ENCODE measurements at places on chromosomes 2 and 18. TPM values are rescaled to one million over a fixed set of nuclear protein-coding genes. Genes with fewer than 3 reads are reported as not detected.
A peak's percentile ranks its signal among the peaks of the same experiment; 100 is the strongest.

- peak; percentile 88 for DNase-seq
Observed at GRCh38 chr2:206915121-206915520, 24.2 kb upstream of the CPO start.

Gene C2orf72
- 0.13 TPM for total RNA-seq

Gene LYPD6B
- total RNA-seq = 14.6 TPM

GRCh38 chr2:132559326-132559725, 110.7 kb downstream of the LYPD1 start:
- no peak for DNase-seq

DNA sequence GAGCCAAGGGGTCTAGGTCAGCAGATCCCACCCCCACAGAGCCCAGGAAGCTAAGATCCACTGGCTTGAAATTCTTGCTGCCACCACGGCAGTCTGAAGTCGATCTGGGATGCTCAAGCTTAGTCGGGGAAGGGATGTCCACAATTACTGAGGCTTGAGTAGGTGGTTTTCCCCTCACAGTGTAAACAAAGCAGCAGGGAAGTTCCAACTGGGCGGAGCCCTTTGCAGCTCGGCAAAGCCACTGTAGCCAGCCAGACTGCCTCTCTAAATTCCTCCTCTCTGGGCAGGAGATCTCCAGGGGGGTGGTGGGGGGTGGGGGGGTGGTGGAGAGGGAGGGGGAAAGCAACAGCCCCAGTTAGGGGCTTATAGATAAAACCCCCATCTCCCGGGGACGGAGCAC, 419.5 kb downstream of the NUP35 start:
- no peak for DNase-seq

Gene ZNF892
- total RNA-seq = 4.6 TPM

Gene UGT1A1
- total RNA-seq = not detected

- peak; percentile 31 for DNase-seq
Observed at GRCh38 chr2:134762508-134762907, 43.7 kb upstream of the TMEM163 start.

Gene SMAD2
- total RNA-seq = 94.3 TPM

DNA sequence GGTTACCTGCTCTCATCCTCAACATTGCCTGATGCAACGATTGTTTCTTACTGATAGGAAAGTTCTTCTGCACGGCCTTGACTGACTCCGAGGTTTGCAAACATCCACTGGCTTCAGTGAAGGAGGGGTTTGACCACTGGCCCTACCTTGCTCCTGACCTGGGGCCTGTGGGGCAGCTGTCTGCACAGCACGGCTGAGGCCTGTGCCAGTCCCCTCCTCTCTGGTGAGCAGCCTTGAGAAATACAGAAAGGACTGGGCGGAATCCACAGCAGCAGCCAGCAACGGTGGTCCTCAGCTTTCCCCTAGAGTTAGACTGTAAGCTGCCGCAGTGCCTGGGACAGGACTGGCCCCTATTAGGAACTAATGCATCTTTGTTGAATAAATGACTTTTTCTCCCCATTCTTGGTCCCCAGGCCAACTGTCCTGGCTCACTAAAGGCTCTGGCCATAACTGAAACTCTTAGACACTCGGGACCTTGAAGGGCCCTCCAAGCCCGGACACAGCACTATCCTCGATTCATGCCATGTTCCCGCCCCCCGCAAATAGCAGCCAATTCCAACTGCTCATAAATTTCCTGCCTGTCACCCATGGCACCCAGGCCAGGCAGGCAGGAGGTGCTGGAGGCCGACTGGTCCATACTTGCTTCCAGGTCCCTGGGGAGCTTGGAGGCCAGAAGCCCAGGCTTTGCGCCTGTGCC, 26.7 kb downstream of the ATOH8 start:
- DNase-seq = no peak

Gene XIRP2
- total RNA-seq = 0.06 TPM

- DNase-seq = peak; percentile 44
Observed at GRCh38 chr18:74342416-74343043, 26.9 kb downstream of the C18orf63 start.

Gene GYPC
- total RNA-seq = 38.4 TPM

- DNase-seq = no peak
Observed at GRCh38 chr2:98730053-98730706, 752 bp downstream of the MGAT4A start.

- no peak for DNase-seq
Observed at GRCh38 chr18:42976869-42977590, 138.5 kb downstream of the RIT2 start.

Gene INHBB
- 0.46 TPM for total RNA-seq

Gene GATA6
- not detected for total RNA-seq

DNA sequence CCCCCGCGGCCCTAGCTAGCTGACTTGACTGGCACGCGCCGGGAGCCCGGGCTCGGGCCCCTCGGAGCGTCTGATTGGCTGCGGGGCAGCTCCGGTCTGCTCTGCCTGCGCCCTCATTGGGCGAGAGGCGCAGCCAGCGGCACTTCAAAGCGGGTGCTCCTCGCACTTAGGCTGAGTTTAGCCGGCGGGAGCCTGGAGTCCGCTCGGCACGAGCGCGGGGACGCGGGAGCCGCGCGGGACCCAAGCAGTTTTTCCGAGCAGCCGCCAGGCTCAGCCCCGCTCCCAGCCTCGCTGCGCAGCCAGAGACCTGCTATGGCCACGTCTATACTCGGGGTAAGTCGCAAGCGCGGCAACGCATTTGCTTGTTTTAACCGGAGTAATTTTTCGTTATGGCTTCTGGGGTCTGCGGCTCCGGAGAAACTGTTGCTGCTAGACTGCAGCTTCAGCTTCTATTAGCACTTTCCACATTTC, at the start of gene SP9:
Gene SP9 (plus strand): TSS at position 174 of the 471 bp plus-strand sequence. CDS start 139 bp downstream, at position 313.
- DNase-seq = peak; percentile 55

- DNase-seq = no peak
Observed at GRCh38 chr2:238260883-238261282, 21.0 kb upstream of the HES6 start.

Gene ABCG8
- total RNA-seq = not detected

DNA sequence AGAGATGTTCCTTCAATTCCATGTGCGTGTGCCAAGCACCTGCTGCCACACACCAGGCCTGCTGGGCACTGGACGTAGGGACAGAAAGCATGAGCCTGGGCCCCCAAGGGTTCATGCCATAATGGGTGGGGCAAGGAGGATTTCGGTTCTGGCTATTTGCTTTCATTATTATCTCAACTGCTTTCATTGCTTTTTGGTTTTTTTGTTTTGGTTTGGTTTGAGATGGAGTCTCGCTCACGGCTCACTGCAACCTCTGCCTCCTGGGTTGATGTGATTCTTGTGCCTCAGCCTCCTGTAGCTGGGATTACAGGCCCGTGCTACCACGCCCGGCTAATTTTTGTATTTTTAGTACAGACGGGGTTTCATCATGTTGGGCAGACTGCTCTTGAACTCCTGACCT, 57.2 kb downstream of the SF3B1 start:
- DNase-seq = no peak

DNA sequence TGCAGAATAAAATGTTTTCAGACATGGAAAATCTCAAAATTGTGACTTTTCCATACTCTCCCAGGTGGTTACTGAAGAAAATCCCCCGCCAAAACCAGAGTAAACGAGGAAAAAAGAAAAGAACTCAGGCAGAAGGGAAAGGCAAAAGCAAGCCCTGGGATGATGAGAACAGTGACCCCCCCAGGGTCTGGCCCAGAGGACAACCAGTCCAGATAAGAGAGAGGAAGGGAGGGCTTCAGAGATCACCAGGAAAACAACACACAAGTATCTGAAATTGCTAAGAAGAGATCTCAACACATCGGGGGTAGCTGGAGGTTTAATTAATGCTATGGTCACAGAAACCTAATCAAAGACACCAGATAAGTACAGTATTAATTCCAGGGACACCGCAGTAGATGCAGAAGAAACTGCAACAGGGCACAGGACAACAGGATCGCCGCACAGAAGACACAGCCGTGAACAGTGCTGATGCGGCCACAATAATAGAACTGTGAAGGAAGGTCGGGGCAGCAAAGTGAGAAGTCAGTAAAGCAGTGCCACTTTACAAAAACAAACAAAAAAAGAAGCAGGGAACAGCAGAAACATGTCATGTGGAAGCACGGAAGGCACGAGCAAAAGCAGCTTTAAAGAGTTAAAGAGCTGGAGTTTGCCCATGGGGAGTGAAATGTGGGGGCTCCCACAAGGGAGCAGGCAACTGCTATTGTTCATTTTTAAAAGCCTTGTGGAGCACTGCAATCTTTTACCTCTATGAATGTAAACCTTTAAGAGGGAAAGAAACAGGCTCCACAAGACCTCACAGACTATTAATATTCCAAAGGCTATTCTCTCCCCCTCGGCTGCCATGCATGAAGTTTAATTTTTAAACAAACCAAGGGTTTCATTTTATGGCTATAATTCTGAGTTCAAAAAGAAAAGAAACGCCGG, 28.4 kb downstream of the FAM168B start:
- no peak for DNase-seq

Gene CCDC85A
- total RNA-seq = 0.57 TPM

DNA sequence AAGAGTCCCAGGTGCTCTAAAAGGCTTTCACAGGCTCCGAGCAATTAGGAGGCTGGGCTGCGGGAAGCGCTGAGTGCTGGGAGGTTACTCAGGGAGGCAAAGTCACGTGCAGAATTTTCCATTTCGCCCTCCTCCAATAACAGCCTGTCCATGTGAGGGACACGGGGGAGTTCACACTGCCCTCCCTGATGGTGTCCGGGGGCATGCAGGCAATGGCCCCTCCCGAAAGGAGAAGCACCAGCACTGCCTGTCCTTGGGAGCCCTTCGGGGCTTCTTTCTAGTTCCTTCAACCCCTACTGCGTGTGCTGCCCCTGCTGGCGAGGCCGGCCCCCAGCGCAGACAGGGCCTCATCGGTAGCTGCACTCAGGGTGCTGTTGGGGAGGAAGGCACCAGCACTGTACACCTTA, 63.1 kb upstream of the HPCAL1 start:
- no peak for DNase-seq

Gene CD28
- 0.52 TPM for total RNA-seq

- DNase-seq = no peak
Observed at GRCh38 chr2:133266041-133266925, 302.0 kb downstream of the NCKAP5 start.

Gene SPP2
- total RNA-seq = not detected

DNA sequence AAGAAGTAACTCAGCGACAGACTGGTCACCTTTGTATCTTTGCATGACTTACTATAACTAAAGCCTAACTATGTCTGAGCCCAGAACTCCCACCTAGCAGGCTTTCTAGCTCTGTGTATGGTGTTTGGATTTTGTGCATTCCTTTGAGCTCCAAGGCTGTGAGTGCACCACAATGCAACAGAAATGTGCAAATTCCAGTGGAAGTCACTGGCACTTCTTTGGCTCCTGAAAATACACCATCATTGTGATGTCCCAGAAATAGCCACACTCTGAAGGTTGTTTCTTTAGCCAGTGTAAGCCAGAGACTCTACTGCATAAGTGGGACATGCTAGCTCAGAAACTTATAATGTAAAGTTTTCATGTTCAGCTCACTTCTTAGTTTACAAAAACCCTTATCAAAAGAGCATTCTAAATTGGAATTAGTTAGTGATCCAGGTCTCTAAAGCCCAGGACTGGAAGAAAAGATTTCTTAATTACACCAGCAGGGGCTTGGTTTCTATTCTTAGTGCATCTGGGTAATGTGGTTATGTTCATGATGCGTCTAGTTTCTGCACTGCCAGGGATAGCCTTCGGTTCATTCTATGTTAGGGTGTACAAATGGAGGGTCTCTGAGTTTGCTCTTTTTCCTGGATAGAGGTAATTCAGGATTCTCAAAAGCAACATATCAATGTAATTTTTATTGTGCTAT, 1239.5 kb upstream of the ZEB2 start:
- DNase-seq = no peak

DNA sequence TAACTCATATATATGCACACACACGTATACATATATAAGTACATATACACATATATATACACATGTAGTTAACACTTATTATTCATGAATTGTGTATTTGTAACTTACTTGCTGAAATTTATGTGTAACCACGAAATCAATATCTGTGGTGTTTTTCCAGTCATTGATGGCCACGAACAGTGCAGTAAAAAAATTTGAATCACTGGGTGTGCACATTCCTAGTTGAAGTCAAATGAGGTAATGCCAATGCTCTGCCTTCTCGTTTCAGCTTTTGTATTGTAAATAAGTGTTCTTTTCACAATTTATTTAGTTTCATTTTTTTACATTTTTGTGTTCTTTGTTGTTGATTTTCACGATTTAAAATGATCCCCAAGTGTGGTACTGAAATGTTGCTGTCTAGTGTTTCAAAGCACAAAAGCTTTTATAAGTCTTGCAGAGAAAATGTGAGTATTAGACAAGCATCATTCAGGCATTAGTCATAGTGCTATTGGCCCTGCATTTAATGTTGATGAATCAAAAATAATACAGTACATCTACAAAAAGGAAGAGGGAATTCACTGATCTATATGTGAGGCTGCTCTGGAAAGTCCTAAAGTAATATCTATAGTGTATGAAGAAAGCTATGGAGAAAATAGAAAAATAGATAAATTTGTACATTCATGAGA, 419.0 kb downstream of the DSC3 start:
- peak; percentile 35 for DNase-seq

Gene FKBP7
- 51.6 TPM for total RNA-seq

DNA sequence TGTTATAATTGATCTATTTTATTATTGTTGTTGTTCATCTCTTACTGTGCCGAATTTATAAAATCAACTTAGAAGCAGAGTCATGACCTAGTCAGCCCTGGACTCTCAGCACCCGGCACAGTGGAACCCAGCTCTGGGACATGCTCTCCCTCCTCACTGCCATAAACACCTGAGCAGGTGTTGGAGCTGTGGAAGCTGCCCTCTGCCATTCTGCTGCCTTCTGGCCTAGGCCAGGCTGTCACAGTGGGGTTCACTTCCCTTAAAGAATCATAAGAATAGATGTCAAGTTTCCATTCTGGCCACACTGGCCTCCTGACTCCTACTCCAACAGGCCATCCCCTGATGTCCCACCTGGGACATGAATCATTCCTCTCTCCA, 192.2 kb downstream of the ZFP36L2 start:
- DNase-seq = no peak

GRCh38 chr2:43100362-43100882, 126.0 kb downstream of the ZFP36L2 start:
- no peak for DNase-seq

- no peak for DNase-seq
Observed at GRCh38 chr2:229914171-229914570, 7.6 kb downstream of the TRIP12 start.

Gene M1AP
- not detected for total RNA-seq

Gene PID1
- 32.3 TPM for total RNA-seq
